Fibroblast of skin of right biceps (primary cell): ENCODE measurements at places on chromosomes 7 and 10.
A peak's percentile ranks its signal among the peaks of the same experiment; 100 is the strongest.

DNA sequence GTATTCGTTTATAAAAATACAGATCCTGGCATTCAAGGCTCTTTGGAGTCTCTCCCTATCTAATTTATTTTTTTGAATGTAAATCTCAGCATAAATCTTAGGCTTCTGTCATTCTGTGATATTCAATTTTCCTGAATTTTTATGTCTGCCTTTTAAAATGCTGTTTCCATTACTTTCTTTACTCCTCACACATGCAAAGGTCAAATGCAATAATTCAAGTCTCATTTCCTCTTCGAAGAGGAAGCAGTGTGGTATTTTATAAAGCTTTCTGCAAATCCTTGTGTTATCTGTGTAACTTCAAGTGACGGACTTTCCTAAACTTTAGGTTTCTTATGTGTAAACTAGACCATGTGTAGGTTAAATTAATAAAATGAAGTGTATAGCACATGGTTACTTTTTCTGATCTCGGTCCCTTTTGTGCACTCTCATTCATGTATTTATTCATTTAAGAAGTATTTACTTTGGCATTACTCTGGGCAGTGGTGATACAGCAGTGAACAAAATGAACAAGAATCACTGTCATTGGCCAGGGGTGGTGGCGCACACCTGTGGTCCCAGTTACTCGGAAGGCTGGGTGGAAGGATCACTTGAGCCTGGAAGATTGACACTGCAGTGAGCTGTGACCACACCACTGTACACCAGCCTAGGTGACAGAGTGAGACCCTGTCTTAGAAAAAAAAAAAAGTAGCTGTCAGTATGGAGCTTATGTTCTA is 332.2 kb downstream of the EXOC4 start:
- no peak for DNase-seq

DNA sequence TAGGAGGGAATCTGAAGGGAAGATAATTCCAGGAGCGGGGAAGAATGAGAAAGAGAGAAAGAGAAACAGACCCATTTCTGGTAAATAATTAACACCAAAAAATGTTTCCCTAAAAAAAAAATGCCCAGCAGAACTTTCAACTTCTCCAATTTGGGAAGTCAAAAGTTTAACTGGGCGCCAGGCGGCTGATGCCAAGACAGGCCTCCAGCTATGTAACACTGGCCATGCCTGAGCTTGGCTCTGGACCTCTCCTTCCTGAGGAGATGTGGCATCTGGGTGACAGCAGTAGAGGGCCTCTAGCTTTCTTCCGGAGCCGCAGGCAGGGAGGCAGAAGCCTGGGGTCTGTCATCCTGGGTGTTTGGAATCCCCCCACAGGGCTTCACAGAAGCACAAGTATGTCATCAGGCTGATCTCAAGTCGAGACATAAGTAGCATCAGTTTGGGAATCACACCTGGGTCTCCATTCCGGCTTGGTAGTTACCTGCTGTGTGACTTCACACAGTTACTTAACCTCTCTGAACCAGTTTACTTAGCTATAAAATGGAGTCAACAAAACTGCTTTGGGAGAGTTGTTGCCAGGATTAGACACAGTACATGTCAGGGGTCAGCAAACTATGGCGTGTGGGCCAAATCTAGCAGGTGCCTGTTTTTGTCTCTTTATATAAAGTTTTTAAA is 50.5 kb upstream of the TCF7L2 start:
- no peak for DNase-seq

DNA sequence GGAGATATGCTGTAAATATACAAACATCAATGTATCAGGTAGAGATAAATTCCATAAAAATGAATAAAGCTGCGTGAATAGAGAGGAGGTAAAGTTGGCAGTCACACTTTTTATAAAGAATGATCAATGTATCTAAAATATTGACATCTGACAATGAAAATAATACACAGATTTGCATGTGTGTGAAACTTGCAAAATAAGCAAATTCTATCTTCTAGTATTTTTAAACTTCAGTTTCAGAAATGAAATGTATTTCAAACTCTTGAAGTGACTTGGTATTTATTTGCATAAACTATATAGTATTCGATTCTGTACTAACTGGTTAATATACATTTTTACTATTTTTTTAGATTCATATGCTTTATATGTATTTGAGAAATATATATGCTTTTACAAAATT is 986.6 kb downstream of the CNTNAP2 start:
- no peak for DNase-seq

- DNase-seq = no peak
Measured at GRCh38 chr10:17229717-17229966, 1.6 kb downstream of the VIM start.

DNA sequence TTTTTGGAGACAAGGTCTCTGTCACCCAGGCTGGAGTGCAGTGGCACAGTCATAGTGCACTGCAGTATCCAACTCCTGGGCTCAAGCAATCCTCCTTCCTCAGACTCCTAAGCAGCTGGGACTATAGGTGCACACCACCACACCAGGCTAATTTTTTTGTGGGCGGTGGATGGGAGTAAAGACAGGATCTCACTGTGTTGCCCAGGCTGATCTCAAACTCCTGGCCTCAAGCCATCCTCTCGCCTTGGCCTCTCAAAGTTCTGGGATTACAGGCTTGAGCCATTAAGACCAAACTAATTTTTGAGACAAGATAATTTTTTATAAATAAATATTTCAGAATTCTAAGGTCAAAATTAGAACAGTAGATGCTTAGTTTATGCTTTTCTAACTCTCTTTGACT is 80.8 kb upstream of the CAPZA2 start:
- DNase-seq = no peak

GRCh38 chr7:157547102-157547501 is 210.3 kb downstream of the DNAJB6 start:
- DNase-seq = no peak

GRCh38 chr7:42283553-42283952 is 46.5 kb upstream of the GLI3 start:
- DNase-seq = no peak

- DNase-seq = no peak
Measured at GRCh38 chr7:101736084-101736483, 81.3 kb upstream of the CUX1 start.

GRCh38 chr7:45921699-45922519 is 837 bp upstream of the IGFBP3 start:
- peak; percentile 85 for DNase-seq

- peak; percentile 20 for DNase-seq
Measured at GRCh38 chr7:477626-478220, 41.9 kb downstream of the PDGFA start.

GRCh38 chr7:14242175-14242574 is 252.7 kb upstream of the ETV1 start:
- DNase-seq = no peak

- DNase-seq = peak; percentile 94
Measured at GRCh38 chr10:44724415-44725174, 186.5 kb upstream of the TMEM72 start.

GRCh38 chr10:88004451-88004850 is 141.0 kb downstream of the PTEN start:
- DNase-seq = peak; percentile 69

DNA sequence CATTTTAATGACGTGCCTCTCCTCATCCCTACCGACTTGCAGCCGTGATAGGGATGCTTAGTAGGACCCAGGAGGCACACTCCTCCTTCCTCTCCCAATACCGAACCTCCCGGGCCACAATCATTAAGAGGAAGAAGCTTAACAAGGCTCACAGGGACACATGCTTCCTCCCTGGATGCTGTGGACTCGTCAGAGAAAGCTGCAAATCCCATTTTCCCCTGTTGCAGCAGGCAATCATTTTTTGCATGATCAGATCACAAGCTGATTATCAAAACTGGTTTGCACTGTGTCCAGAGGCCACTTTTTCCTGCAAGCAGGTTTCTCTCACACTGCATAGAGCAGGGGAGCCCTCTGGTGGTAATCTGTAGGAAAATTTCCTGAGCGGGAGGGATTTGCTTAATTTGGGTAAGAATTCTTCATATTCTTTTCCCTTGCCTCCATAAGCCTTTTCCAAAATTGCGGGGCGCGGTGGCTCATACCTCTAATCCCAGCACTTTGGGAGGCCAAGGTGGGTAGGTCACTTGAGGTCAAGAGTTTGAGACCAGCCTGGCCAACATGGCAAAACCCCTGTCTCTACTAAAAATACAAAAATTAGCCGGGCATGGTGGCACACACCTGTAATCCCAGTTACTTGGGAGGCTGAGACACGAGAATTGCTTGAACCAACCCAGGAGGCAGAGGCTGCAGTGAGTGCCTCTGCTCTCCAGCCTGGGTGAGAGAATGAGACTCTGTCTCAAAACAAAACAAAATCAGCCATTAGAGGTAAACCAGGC is 16.1 kb upstream of the LAMB4 start:
- DNase-seq = peak; percentile 81

DNA sequence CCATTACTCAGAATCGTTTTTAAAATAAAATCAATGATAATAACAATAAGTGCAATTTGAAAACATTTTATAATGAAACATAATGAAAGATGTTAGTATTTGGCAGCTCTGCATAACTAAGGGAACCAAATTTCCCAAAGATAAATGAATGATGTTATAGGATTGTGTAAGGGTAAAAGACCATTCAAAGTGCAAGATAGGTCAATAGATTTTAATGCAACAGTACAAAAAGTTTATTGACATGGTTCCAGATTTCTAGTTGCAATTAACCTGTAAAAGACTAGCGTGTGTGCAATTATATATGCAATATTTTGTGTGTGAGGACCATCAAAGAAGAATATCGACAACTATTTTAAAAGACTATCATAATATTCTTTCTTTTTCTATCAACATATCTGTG is 122.3 kb downstream of the MDFIC start:
- DNase-seq = no peak

- no peak for DNase-seq
Measured at GRCh38 chr7:150851492-150852370, 586 bp upstream of the AOC1 start.

- no peak for DNase-seq
Measured at GRCh38 chr10:60541451-60541850, 151.8 kb upstream of the ANK3 start.

DNA sequence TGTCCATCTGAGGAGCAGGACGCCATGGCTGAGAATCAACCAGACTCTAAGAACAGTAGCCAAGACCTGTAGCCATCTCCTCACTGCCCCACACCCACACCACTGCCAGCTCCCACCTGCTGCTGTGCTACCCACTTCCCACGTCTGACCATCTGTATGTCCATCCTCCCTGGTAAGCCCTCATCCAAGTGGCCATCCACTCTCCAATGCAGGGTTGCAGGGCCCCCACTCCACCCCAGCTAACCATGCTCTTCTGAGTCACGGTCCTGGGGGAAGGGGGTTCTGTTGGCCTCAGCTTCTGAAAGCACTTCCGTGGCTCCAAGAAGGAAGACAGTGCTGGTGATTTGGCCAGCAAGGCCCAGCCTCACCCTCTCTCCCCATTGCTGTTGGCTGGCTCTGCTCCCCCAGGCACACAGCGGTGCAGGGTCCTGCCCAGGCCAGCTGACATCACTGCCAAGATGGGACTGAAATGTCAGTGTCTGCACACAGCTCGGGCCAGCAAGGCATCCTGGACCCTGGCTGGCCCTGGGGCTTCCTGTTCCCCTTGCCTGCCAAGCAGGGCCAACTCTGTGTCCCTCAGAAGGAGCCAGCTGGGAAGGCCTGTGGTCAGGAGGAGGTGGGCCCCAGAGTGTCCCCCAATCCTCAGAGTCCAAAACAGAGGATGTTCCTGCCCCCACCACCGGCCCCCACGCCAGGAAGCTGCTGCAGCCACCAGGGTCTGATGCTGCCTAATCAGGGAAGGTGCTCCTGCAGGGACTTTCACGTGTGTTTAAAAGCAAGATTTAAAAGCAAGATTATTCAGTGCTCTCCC is 17.5 kb downstream of the RASGEF1A start:
- no peak for DNase-seq

DNA sequence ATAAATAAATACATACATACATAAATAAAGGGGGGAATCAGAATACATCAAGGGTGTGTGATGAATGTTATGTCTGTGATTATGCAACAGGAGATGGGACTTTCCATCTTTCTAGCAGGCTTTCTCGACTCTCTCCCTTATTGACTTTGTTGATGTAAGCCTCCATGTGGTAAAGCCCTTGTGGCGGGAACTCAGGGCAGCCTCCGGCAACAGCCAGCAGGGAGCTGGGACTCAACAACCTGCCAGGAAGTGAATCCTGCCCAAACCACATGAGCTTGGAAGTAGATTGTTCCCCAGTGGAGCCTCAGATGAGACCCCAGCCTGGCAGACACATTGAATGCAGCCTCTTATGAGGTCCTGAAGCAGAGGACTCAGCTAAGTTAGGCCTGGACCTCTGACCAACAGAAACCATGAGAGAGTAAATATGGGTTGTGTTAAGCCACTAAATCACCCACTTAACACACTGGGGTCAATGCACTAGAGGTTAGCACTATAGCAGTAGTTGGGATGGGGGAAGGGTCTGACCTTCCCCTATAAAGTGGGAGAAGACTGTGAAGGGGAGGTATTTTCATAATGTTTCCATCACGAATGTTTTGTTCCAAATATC is 104.0 kb downstream of the JCAD start:
- peak; percentile 36 for DNase-seq

DNA sequence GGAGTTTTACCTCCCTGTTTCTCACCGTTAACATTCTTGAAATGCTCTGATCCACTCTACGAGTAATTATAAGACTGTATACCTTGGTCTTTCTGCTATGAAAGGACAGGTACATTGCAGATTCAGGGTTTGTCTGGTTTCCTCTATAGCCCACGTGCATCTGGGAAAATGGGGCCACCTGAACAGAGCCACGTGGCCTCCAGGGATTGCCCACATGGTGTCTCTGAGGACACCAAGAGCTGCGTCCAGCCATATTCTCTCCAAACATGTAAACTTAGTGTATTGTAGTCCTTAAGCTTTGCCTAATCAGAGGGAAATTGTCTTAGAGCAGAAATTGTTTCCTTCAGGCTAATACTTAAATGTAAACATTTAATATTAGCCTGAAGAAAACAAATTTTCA is 16.7 kb downstream of the MACROH2A2 start:
- DNase-seq = no peak

DNA sequence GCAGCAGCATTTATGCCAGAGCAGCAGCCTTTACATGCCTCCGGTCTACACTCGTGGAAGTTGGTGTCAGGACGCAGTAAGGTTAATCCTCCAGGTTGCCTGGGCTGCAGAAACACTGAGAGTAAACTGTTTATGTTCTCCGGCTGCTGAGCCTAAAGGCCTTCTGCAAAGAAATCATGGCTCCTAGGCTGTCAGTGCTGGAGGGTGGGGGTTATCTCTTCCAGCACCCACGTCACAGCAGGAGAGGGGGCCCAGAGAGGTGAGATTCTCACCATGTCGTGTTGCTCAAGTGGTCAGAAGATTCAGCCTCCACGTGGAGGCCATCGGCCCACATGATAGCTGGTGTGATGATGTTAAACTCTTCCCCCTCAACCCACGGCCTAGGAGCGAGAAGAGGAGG is 41.2 kb downstream of the COL13A1 start:
- DNase-seq = no peak

- no peak for DNase-seq
Measured at GRCh38 chr7:87404674-87405073, 59.2 kb downstream of the CROT start.

- DNase-seq = no peak
Measured at GRCh38 chr10:6101181-6101580, 12.3 kb downstream of the RBM17 start.
